ENCODE measurements at places on chromosomes 6 and 20.

GRCh38 chr6:79586548-79586947, 44.6 kb upstream of the SH3BGRL2 start:
- no peak for DNase-seq

DNA sequence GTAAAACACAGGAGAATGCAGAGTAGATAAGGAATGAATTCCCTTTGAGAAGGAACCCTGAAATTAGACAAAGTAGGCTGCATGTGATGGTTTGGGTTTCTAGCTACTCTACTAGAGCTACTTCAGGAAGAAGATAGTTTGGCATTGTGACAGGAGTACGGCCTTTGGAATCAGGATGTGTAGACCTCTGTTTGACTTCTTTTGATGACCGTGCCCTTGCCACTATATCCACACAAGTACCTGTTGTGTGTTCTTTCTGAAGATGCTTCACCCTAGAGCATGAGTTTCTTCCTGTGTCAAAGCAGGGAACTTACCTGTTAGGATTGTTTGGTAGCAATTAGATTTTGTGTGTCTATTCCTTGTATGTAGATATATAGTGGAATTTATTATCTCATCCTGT, 41.7 kb downstream of the CD2AP start:
- DNase-seq: no peak

- no peak for DNase-seq
These were observed 166.4 kb downstream of the NFATC2 start for GRCh38 chr20:51376111-51376510.

DNA sequence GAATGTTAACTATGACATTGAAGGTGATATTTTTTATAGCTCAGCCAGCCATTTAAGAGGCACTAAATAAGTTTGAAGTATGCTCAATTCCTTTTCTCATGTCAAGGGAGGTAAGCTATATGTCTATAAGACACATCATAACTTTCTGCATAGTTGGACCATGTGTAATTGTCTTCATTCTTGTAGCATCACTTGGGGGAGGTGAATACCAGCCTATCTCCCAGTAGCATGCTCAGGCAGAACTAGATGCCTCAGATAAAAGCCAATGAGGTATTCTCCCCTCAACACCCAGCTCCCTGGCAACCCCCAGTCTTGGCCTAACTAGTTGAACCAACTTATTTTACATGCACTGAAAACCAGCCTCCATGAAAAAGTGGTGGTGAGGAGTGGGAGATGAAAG, 158.3 kb upstream of the JAG1 start:
- no peak for DNase-seq

DNA sequence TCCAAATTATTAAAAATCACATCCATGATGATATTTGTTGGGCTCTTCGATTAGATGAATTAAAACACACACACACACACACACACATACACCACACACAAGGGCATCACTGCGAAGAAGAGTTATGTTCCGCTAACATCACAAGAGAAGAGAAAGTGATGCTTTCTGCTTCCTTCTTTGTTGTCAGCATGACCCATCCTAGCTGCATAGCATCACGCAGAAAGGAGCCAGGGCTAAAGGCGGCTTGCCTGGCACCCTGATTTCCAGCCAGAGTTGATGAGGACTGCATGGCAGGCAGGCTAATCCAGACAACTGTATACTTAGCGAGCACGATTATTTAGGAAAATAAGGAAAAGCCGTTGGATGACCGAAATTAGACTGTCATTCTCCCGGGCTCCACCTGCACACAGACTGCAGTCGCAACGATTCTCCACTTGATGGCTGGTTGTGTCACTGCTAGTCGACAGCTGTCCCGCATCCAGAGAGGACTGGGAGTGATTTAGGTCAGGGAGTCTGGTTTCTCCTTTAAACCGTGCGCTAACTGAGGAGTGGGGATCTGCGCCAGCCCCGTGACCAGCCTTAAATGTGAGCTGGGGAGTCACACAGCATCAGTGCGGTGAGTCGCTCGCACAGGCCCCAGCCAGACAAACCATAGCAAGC, 70.6 kb upstream of the SOX4 start:
- DNase-seq: no peak

GRCh38 chr6:84428300-84428907, 201.0 kb upstream of the CEP162 start:
- no peak for DNase-seq

- DNase-seq: no peak
These were observed 29.0 kb upstream of the MPC1 start for GRCh38 chr6:166411721-166412151.

GRCh38 chr6:63734923-63735322, 99.3 kb downstream of the PHF3 start:
- DNase-seq: no peak

GRCh38 chr6:18268066-18268465, 3.7 kb upstream of the DEK start:
- no peak for DNase-seq

GRCh38 chr20:43007525-43007924, 182.2 kb downstream of the PTPRT start:
- no peak for DNase-seq

DNA sequence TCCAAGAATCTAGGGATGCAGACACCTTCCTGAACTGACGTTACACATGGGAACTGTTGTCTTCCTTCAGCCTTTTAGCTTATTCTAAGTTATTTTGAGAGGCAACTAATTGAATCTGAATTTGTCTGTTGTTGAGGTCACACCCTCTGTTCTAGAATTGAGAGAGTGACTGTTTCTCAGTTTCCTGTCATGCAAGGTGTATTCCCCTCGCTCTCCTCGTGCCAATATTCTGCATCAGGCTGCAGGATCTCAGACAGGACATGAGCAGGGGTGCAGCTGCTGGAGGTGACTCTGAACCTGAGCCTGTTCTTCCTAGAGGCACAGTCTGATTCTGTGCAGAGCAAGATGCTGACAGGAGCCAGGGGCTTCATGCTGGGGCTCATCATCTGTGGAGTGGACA, 52.5 kb downstream of the HLA-DPB1 start:
- DNase-seq: no peak

- DNase-seq: no peak
These were observed 46.8 kb downstream of the SYNJ2 start for GRCh38 chr6:158028421-158028820.

GRCh38 chr6:116268589-116269293, 11.0 kb downstream of the TSPYL1 start:
- no peak for DNase-seq

DNA sequence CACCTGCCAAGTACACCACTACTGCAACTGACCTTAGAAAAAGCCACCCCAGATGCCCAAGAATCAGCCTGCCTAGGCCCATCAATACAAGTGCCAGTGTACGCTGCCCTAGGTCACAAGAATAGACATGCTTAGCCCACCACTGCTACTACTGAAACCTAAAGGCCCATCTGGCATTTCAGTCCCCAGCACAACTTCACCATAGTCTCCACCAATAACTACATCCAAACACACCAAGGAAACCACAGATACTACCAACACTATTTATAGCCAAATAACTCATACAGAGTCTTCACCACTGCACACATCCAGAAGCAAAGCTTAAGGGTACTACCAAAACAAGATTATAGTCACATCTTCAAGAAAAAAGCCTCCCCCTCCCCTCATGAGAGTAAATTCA, 28.2 kb downstream of the TREML4 start:
- no peak for DNase-seq

- no peak for DNase-seq
These were observed 20.0 kb upstream of the ZNFX1 start for GRCh38 chr20:49297605-49298530.

DNA sequence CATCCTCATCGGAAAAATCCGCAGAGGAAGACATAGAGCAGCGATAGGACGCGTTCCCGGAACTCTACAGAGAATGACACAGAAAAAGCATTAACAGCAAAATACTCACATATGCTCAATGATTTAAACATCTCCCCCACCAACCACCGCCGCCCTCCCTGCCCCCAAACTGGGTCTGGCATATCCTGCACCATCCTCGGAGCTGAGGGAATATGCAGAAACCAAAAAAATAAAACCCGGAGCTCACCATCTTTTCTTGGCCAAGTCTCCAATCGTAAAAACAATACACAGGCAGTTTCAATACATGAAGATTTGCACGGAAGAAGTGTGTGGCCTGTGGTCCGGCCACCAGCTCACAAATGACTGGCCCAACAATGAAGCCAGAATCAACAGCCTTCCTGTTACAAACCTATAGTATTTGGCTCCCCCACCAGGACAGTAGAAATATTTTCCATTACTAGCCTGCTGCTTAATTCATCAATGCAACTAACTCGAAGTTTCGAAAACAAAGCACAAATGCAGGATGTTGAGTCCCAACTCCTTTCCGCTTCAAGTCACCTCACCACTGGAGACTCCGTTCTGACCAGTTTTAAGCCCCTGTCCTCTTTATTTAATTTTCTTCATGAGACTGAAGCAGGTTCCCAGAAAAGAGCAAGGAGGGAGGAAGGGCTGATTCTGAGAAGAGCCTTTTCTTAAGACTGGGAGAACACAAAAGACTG, 103.2 kb upstream of the BEND6 start:
- peak; percentile 55 for DNase-seq

DNA sequence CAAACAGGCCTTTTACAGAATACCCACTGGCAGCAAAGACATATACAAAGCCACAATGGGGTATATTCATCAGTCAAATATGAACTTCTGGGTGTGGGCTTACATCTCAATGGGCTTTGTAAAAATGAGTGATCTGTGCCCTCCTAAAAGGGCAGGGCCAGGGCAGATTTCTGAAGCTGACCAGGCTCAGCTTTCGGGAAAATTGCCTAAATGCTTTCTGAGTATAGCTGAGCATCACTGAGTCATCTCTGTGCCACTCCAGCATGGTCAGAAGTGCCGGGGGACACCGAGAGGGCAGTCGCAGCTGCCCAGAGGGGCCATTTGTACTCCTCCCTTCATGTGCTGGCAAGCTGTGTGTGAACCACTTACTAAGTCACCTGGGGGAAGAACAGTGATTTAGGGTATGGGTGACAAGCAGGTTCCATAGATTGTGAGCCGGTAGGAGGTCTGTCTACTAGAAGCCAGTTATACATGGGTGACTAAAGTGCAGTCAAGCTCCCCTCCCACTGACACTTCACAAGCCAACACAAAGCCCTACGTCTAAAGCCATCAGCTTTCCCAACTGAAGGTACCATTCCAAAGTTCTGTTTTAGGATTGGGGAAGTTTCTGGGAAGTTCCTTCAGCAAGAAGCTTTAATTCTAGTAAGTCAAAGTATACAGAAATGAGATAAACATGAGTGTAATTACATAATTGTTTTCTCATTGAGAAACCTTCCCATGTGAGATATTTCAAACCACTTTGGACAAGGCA, 147.6 kb upstream of the TAB2 start:
- no peak for DNase-seq

- no peak for DNase-seq
These were observed 182.2 kb upstream of the RREB1 start for GRCh38 chr6:6925391-6926164.

GRCh38 chr6:13848522-13849150, 34.3 kb upstream of the MCUR1 start:
- no peak for DNase-seq

- DNase-seq: no peak
These were observed 129.9 kb downstream of the CRYBG1 start for GRCh38 chr6:106490436-106490835.

GRCh38 chr6:36280467-36280866, 10.6 kb downstream of the PNPLA1 start:
- no peak for DNase-seq

DNA sequence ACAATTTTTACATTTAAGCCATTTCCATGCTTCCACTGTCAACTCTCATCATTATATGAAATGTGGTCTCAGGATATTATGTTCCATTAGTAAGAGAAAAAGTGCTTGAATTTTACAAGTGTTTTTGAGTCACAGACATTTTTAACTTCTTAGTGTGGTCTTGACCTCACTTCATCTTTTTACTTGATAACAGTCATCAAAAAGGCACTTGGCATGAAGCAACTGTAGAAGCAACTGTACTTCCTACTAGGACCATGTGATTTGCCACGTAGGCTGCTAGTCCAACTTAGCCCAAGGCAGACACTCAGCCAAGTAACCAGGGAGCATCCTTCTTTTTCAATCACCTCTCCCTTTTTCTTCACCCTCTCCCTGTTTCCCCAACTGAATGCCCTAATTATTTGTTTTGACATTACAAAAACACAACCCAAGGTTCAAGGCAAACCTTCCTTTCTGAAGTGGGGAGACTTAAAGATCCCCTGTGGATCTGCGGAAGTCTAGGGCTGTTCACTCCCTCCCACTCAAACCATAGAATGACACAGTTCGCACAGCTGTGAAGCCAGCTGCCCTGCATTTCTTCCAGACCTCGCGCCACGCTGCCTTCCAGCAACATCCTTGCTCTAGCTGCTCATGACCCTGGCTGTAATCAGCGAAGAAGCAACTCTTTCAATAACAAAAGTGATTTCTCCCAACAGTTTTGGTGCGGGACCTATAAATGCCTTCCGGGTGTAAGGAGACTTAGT, 45.0 kb downstream of the PHACTR1 start:
- peak; percentile 84 for DNase-seq

GRCh38 chr6:90442366-90442765, 144.5 kb downstream of the MAP3K7 start:
- DNase-seq: no peak

Data from GM04503 (cell line).